ENCODE measurements at places on chromosomes 13 and 19.

DNA sequence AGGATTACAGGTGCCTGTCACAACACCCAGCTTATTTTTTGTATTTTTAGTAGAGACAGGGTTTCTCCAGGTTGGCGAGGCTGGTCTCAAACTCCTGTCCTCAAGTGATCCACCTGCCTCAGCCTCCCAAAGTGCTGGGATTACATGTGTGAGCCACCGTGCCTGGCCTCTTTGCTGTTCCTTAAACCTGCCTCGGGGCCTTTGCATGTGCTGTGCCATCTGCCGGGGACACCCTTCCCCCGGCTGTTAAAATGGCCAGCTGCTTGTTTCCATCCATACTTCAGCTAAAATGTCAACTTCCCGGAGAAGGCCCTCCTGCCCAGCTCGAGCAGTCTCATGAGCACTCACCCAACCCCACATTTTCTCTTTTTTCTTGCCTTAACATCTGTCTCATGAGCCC, 19.1 kb upstream of the PDE4C start:
- no peak for DNase-seq

DNA sequence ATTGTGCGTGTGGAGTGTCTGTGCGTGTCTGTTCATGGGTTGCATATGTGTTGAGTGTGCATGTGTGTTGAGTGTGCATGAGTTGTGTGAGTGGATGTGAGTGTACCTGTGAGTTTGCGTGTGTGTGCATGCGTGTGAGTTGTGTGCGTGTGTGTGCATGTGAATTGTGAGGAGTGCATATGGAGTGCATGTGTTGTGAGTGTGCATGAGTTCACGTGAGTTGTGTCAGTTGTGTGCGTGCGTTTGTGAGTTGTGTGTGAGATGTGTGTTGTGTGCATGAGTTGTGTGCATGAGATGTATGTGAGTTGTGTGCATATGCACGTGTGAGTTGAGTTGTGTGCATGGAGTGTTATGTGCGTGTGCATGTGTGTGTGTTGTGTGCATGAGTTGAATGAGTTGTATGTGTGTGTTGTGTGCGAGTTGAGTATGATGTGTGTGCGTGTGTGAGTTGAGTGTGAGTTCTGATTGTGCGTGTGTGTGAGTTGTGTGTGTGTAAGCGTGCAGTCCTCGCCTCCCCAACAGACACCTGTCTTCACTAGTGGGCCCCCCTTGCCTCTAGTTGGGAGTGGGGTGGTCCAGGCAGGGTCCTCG, 29.3 kb downstream of the TFDP1 start:
- DNase-seq: no peak

GRCh38 chr13:23758798-23759527, 130.2 kb downstream of the MIPEP start:
- DNase-seq: no peak

DNA sequence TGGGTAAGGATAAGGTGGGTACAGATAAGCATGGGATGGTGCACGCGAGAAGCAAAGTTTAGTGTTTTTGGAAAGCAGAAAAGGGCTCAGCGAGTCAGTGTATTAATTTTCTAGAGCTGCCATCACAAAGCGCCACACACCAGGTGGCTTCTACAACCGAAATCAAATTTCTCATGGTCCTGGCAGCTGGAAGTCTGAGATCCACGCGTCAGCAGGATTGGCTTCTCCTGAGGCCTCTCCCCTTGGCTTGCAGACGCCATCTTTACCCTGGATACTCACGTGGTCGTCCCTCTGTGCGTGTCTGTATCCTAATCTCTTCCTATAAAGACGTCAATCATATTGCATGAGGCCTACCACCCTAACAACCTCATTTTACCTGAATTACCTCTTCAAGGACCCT, 51.5 kb upstream of the USP29 start:
- DNase-seq: no peak

GRCh38 chr13:102944821-102945220, 99.0 kb downstream of the ERCC5 start:
- DNase-seq: no peak

DNA sequence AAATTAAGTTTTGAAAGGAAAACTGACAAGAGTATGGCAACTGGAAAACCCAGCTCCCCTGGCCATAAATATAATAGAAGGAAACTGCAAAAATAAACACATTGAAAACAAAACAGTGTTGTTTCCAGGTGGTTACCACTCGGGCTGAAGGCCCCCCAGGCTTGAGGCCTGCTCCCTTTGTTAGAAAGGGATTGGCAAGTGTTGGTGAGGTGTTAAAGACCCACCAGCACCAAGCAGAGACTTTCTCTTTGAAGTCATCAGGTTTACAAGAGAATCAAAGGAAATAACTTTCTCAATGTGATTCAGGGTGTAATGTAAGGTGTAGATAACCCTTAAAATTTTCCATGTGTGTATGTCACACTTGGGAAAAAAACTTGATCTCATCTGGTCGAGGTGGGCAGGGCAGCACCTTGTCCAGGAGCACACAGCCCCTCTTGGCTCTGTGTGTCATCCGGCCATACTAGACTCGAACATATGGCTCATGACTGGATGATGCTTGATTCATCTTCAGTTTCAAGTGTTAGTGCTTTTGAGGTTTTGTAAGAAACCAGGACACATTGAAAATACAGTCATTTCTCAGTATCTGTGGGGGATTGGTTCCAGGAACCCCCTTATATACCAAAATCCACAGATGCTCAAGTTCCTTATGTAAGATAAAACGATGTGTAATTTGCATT, 7.8 kb downstream of the ACTN4 start:
- DNase-seq: peak; percentile 68

DNA sequence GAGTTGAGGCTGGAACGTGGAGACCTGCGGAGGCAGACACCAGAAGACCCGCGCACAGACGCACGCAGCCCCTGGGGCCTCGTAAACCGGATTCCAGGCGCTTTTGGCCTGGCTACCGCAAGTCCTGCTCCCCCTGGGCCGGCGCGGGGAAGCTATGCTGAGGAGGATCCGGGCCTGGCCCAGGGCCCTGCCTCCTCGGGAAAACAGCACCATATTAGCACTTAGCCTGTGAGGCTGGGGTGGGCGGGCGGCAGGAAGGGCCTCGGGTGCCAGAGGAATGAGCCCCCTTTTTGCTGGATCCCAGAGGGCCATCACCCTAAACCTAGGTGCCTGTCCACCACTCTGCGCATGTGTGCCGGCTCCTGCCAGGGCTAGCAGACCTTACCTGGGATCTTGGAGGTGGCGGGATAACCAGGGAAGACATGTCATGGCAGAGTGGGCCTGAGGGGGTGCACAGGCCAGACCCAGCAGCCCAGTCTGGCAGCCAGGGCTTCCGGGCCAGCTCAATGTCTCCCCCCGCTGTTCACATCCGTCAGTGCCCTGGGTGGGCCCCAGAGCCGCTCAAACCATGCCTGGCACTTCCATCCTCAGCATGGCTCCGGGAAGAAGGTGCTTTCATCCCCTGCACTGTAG, 7.3 kb downstream of the ELOF1 start:
- no peak for DNase-seq

DNA sequence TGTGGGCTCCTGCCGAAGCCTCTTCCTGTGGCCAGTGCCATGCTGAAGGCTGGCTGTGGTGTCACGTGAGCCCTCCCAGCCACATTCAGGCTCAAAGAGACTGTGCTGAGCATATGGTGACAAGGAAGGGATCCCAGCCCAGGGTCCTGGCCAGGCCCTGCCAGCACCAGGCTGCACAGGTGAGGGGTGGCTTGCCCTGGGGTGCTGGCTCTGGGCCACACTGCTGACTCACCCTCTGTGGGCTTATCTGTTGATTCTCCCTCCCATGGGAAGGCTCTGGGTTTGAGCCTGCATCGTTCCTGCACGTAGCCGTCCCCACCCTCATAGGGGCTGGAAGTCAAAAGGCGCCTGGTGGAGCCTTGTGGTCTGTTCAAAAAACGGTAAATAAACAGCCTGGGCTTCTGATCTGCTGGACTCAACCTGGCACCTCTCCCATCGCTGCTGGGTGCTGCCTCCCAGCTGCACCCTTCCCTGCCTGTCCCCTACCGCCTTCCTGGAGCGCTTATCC, 31.1 kb downstream of the DNM2 start:
- DNase-seq: no peak

DNA sequence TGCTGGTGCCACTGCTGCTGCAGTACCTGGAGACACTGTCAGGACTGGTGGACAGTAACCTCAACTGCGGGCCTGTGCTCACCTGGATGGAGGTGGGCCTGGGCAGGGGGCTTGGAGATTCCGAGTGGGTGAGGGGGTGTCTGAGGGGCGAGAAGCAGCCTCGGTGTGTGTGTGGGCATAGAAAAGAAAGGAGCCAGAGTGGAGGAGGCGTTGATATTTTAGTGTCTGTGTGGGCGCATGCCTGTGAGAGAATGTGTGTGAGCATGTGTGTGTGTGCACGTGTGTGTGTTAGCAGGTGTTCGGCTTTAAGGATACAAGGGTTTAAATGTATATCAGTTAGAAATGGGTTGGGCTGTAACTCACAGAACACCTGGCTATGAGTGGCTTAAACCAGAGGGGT, 3.7 kb downstream of the ARHGAP33 start:
- DNase-seq: peak; percentile 35

DNA sequence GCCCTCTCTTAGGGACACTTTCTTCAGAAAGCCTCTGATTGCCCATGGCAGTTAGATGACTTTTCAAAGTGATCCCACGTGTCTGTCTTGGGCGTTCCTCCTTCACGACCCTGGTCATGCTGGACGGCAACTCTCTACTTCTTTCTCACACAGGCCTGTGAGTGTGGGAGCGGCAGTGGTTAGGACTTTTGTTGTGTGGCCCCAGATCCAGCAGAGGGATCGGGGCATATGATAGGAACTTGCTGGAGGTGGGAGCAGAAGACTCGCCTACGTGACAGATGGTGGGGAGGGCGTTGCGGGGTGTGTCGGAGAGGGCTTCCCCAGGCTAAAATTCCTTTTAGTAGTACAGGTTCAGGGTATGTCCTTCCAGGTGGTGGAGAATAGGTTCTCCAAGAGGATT, 289.5 kb upstream of the MAB21L1 start:
- DNase-seq: no peak

DNA sequence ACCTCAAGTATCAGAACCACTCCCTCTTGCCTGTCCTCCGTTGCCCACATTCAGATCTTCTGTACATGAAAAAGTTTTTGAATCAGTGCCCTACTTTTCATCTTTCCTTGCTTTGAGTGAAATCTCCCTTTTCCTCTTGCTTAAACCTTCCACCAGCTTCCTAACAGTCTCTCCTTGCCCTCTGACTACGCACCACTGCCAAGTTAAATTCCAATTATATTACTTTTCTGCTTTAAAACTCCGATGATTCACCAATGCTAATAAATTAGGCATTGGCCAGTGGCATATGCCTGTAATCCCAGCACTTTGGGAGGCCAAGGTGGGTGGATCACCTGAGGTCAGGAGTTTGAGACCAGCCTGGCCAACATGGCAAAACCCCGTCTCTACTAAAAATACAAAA, 30.7 kb upstream of the RFXAP start:
- no peak for DNase-seq

DNA sequence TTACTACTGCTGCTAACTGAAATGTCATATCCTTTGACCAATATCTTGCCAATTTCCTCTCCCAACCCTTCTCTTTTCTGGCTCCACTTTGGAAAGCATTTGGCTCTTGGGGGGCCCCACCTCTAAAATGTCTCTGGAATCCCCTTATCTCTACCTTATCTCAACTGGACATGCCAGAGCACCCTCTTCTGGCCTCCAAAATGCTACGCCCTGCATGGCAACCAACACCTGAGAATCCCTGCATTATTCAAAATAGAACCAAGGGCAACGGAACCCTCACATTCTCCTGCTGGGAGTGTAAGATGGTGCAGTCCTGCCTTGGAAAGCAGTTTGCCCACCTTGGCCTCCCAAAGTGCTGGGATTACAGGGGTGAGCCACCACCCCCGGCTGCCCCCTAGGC, 35.3 kb downstream of the CERS4 start:
- DNase-seq: no peak

- no peak for DNase-seq
Measured at GRCh38 chr19:52961981-52962380, 700 bp downstream of the ZNF816 start.

- no peak for DNase-seq
Measured at GRCh38 chr19:51089786-51090185, 7.1 kb upstream of the KLK14 start.

DNA sequence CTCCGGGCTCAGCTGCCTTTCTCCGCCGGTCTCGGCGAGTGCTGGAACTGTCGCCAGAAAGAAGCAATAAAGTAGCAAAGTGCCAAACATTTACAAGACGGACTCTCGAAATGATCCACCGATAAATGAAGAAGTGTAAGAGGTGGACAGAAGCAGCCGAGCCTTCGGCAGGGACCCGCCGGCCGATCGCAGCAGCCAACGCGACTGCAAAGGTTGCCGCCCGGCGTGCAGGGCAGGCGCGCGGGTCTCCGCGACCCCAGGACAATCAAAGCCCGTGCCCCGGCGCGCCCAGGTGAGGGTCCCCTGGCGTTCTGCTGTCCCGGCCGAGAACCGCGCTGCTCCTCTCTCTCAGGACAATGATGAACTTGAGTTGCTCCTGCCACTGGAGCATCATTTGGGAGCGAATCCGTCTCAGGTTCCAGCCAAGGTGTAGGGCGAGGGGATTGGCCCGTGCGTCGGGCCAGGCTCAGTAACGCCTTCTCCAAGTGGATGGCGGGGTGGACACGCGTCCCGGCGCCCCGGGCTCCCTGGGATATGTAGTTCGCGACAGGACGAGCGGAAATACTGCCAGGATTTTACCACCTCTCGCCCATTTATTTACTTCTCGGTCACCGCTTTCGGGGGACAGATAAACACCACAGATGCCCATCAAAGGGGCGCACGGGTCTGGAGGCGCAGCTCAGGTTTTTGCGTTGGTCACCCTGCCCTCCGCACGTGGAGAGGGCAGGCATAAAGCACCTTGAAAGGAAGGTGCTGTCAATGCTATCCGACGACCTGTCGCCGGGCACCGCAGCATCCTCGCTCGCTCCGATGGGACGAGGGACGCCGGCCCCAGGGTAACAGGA, at the start of the genes BIVM and POGLUT2:
Gene BIVM, plus strand, starts transcription at position 539 of the 845 bp plus-strand sequence. CDS start 8,149 bp downstream, outside the sequence.
Gene POGLUT2, minus strand, starts transcription at position 396 of the 845 bp plus-strand sequence. Its CDS starts 306 bp downstream, at position 90.
- DNase-seq: peak; percentile 94

- DNase-seq: no peak
Measured at GRCh38 chr13:30718661-30719524, 16.4 kb upstream of the ALOX5AP start.

Data from activated CD8-positive, alpha-beta memory T cell treated with anti-CD3 and anti-CD28 coated beads, Interleukin-2, amount 10 ng/mL, durations not matched to agents 7 days and 5 days (primary cell).